ENCODE measurements at places on chromosomes 16 and 17.
A peak's percentile ranks its signal among the peaks of the same experiment; 100 is the strongest.

DNA sequence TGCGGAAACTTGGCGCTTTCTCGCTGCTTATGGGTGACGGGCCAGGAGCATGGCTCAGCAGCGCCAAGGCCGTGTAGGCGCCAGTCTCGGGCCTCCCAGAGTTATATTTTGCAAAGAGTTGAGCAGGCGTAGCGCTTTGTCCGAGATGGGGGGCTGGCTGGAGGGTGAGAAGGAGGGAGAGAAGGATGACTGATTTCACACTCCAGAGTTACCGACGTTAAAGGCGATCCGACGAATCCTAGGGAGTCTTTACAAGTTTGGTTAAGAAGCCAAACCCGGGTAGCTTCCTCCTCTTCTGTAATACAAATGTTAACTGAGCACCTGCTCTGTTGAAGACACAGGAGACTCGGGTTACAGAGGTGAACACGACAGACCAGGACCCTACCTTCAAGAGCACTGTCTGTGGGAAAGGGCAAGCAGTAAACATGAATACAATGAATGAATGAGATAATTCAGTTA, 782 bp downstream of the POLR2A start:
- no peak for DNase-seq

GRCh38 chr17:3528880-3529511, 28.6 kb downstream of the TRPV3 start:
- no peak for DNase-seq

DNA sequence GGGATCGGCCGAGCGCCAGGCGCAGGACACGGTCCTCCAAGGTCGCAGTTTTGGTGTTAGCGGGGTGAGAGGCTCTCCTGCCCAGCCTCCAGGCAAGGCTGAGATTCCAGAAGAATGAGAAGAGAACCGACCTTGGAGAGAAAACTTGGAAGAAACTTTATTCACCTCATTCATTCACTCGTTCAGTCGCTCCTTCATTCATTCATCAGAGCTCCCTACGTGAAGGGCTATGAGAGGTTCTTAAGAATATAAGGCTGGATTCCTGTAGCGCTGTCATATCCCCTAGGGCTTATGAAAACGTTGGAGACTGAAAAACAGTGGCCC, 991 bp upstream of the MYH10 start:
- no peak for DNase-seq

- no peak for DNase-seq
Observed at GRCh38 chr16:11121914-11122692, 133.9 kb downstream of the SOCS1 start.

DNA sequence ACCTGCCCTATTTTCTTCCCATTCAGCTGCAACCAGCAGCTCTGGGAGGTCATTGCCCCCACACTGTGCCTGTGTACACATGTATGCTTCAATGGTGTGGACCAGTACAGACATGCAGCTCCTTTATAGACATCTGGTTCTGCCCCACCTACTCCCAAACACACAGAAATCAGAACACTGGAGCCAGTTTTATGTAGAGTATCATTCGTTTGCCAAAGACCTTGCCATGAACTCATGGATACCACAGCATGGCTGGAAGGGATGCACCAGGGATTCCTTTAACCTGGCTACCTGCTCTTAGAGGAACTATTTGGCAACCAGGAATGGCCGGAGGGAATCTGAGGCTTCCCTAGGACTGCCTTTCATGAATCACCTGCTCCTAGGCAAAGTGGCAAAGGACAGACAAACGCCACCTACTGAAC, 60.4 kb downstream of the ZFHX3 start:
- DNase-seq, result no peak

- DNase-seq, result peak; percentile 48
Observed at GRCh38 chr17:81513372-81513752, 763 bp upstream of the ACTG1 start.

DNA sequence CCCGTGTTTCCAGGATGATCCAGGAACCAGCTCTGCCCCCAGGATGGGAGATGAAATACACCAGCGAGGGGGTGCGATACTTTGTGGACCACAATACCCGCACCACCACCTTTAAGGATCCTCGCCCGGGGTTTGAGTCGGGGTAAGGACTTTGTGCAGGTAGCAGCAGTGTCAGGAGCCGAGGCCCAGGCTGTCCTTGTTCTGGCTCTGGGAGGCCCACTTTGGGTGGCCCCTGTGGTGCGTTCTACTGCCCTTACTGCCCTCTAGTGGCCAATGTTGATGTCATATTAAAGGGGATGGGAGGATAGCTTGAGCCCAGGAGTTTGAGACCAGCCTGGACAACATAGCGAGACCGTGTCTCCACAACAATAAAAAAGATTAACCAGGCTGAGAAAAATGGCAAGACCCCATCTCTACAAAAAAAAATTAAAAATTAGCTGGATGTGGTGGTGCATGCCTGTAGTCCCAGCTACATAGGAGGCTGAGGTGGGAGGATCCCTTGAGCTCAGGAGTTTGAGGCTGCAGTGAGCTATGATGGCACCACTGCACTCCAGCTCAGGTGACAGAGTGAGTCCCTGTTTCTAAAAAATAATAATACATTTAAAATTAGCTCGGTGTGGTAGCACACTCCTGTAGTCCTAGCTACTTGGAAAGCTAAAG, 20.9 kb upstream of the CLEC18A start:
- peak; percentile 30 for DNase-seq

DNA sequence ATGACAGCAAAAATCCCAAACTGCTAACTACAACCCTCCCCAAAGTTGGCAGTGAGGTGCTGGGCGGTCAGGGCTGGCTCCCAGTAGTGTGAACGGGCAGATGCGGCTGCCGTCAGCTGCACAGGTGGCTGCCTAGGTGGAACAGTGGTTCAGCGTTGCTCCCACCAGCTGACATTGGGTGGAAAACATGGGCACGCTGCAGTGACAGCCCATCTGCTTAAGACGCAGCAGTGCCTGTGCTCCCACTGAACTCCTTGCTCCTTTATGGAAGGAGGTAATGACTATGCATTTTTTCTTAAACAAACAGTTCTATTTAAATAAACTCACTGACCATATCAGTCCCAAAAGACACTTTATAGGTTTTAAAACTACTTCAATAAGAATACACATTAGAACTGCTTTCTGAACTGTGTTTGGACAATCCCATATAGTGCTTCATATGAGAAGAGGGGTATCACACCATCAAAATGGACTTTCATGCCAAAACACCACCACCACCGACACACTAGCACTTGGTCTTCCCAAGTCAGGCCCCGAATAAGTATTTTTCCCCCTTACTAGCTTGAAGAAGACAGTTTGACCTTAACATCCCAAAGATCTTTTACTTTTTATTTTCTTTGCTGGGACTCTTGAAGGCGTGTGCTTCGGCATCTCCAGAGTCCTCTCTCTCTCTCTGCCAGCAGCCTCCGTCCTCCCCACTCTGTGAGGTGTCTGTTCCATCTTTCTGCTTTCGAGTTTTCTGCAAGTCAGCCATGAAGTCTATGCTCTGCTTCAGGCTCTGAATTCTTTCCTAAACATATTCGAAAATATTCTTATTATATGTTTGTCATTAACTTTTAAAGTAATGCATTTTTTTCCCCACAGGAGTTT, 34.4 kb downstream of the BRD7 start:
- DNase-seq, result no peak

DNA sequence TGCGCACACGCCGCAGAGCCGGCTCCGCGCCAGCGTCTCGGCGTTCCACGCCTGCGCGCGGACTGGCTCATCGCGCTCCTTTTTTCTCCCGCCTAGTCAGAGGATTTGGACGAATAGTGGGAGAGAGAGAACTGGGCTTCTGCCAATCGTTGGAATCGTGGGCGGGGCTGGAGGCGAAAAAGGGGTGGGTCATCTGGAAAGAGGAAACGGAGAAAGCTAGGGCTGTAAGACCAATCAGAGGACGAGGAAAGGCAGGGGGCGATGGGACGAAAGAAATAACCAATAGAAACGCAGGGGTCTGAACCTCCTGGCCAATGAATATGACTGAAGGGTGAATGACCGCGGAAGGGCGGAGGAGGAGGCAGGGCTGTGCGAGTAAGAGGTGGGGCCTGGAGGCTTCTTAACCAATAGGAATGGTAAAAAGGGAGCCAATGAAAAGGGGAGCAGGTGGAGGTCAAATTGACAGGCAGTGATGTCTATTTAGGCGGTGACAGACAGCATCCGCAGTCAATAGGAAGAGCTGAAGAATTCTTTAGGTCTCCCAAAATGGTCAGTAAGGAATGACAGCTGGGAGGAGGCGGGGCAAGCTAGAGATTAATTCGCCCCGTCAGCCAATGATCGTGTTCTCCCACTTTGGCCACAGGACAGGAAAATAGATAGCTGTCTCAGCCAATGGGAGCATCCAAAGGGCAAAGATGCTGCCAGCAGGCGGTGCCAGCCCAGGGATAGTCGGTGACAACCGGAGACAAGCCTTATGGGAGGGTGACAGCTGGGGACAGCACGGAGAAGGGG, at the start of gene TBC1D10B:
TBC1D10B (minus strand) TSS at position 39 of the 792 bp plus-strand sequence. CDS start 311 bp downstream, outside the sequence.
- peak; percentile 98 for DNase-seq

- no peak for DNase-seq
Observed at GRCh38 chr17:65848751-65849150, 287.3 kb upstream of the AXIN2 start.

- no peak for DNase-seq
Observed at GRCh38 chr17:7022781-7023571, at the start of gene BCL6B. BCL6B (plus strand) TSS chr17:7023050; CDS start chr17:7023672, 622 bp downstream.

- no peak for DNase-seq
Observed at GRCh38 chr17:2259769-2260536, 43.6 kb downstream of the SMG6 start.

GRCh38 chr17:4003131-4003500, 38.9 kb upstream of the ATP2A3 start:
- DNase-seq, result no peak

- no peak for DNase-seq
Observed at GRCh38 chr17:65794572-65794971, 233.1 kb upstream of the AXIN2 start.

- DNase-seq, result no peak
Observed at GRCh38 chr17:1060991-1061390, 64.1 kb downstream of the TIMM22 start.

DNA sequence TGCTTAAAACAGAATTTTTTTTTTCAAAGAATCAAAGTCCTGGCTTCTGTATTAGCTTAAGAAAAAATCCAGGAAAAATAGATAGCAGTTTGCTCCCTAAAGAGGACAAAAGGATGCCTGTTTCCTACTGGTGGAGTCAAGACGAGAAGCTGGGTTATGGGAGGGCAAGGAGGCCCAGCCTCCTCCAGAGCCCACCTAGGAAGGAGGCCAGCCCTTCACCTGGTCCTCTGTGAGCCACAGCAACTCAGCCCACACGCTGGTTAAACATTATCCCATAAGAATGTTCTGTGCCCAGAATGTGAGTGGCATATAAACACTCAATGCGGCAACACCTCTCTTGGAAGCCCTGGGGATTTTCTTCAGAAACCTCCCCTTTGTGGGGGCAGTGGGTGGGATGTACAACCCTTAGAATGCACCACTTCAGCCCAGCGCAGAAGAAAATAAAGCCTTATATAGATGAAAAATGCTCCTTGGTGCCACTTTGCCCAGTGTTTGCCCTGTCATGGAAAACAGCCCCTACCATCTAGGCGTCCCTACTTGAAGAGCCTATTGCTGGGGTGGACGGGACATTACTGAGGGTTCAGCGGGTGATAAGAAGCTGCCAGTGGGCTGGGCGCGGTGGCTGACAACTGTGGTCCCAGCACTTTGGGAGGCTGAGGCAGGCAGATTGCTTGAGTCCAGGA, 48.0 kb downstream of the TEKT5 start:
- DNase-seq, result no peak
